CD4-positive, alpha-beta T cell treated with Interleukin-6 for 4 hours (primary cell): ENCODE measurements at places on chromosomes 2 and 18.

GRCh38 chr2:181746844-181747243 is 66.5 kb upstream of the NEUROD1 start:
- DNase-seq: no peak

DNA sequence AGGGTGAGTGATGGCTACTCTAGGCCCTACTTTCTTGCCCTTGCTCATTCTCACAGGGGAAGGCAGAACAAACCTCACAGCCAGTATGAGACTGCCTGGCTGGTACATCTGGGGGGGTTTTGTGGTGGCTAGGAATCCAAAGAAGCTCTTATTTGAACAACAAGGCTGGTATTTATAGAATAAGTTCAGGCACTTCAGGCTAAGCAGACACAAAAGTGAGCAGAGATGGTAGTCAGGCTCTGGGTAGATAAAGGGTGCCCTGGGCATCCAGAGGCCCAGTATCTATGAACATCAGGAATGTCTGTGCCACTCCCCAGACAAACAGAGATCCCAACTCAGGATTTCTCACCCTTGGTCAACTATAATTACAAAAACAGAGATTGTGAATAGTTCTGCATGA is 57.2 kb upstream of the RTN4 start:
- no peak for DNase-seq

- DNase-seq: no peak
Measured at GRCh38 chr2:239946864-239947728, 78.0 kb downstream of the NDUFA10 start.

GRCh38 chr2:200463452-200463851 is 46.4 kb downstream of the KCTD18 start:
- DNase-seq: no peak
